Stimulated activated CD8-positive, alpha-beta memory T cell treated with anti-CD3 and anti-CD28 coated beads, Interleukin-2, amount 100 ng/mL, for 1 hour (primary cell): ENCODE measurements at places on chromosomes 6 and 20.

- DNase-seq: no peak
Measured at GRCh38 chr20:37797669-37798175, 103.9 kb downstream of the CTNNBL1 start.

- DNase-seq: no peak
Measured at GRCh38 chr20:60137657-60138245, 179.5 kb downstream of the CDH26 start.

GRCh38 chr20:40225596-40225995 is 463.4 kb downstream of the MAFB start:
- DNase-seq: no peak

GRCh38 chr6:11277275-11278206 is 45.1 kb upstream of the NEDD9 start:
- DNase-seq: no peak

GRCh38 chr6:160032538-160032937 is 63.7 kb downstream of the IGF2R start:
- DNase-seq: no peak

GRCh38 chr20:24472426-24472825 is 3.0 kb downstream of the SYNDIG1 start:
- DNase-seq: no peak

- DNase-seq: no peak
Measured at GRCh38 chr6:3742076-3742425, 9.5 kb downstream of the PXDC1 start.

DNA sequence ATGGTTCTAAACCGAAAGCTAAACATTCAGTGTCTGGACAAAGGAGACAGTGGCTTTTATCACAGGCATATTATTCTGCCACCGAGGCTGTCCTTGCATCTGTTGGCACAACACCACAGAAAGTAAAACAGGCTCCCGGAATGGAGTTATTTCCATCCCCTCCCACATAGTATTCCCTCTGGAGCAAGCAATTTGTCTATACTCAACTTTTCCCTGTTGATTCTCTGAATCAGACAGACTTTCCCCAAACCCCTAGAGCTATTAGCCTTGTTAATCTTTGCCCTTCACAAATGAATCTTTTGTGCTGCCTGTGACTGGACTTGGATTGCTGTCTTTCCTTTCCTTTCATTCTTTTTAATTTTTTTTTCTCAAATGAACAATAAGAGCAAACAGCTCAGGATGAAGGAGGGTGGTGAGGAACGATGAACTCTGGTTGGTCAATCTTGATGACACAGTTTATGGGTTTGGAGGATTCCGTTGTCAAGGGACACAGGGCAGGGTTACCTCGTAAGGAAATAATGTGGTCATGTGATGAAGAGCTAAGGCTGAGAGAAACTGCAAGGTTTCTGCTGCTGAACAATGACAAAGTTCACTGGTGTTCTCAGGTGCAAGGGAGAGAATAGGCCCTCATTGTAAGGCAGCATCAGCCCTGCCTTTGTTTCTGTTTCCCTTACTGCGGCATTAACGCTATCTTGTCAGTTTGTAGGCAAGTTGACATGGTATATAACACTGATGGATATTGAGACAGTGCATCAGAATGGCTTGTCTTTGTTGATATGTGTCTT is 275.0 kb upstream of the BMP2 start:
- DNase-seq: no peak
